RWPE2 (cell line): ENCODE measurements at places on chromosomes 1 and 21.

DNA sequence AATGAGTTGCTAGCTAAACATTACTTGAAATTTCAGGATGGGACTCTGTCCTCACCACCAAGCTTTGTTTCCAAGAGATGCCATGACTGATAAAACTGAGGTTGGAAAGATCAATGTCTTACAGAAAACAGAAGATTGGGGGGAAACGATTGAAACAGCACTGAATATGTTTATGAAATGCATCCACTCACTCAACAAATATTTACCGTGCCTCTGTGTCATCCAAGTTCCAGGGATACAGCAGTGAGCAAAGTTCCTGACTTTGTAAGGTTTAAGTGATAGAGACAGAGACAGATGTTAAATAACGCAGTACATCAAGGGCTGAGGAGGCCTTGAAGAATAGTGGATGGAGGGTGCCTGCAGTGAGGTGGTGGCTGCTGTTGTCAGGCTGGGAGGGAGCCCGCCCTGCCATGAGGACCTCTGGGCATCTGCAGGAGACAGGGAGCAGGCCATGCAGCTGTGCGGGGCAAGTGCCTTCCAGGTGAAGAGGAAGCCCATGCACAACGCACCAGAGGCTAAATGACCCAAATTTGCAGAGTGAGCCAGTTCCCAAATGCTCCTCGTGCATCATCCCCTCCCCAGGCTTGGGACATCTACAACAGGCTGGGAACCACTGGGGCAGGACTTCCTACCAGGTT, 108.0 kb downstream of the HLCS start:
- no peak for DNase-seq

DNA sequence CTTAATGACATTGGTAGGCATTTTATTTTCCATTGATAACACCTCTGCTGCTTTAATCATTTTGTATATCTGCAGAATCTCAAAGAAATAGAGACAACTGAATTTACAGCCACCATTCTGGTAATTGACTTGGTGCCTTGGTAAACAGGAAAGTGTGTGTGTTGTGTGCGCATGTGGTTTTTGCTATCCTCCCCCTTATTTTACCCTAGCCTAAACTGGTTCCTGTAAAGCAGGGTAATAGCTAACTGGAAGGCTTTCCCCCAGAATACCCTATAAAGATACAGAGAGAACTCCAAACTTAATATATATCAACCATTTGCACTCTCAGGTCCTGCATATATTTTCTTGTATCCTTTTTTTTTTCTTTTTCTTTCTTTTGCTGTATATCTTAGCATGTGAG, 149.5 kb upstream of the ADGRL4 start:
- DNase-seq: no peak

- DNase-seq: no peak
These were observed 135.9 kb upstream of the CHRM3 start for GRCh38 chr1:239250353-239251035.

DNA sequence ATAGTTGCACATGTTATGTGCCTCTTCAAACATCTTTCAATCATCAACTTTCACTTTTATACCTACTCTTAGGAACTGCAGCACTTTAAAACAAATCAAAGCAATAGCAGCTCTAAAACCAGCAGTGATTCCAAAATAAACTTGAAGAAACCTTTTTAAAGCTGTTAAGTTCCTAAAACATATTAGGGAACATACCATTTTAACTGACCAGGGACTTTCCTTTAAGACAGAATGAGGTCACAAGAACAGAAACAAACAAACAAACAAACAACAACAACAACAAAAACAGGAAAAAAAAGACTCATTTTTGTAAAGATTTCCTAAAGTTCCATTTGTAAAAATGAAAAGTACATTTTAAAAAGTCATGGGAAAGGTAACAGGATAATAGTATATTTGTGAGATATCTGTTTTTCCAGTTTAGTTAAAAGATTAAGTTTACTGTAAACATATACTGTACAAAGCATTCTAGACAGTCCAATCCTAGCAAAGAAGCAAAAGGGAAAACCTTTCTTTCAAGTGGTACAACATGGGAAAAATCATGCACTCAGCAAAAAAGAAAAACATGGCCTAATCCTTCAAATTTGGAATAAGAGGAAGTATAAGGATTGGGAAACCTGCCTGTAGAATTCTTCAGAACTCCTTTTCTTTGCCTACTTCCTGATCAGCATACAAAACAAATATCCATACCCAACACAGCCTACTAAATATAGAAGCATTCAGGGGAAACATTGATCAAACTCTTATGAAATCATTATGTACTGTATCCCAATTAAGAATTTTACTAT, 45.5 kb downstream of the EPS15 start:
- DNase-seq: no peak

GRCh38 chr21:27213303-27213702, 246.4 kb upstream of the ADAMTS5 start:
- no peak for DNase-seq

- DNase-seq: no peak
These were observed 148.5 kb downstream of the TENT5C start for GRCh38 chr1:117754061-117754969.

GRCh38 chr1:113201560-113201959, 128.6 kb downstream of the LRIG2 start:
- no peak for DNase-seq

GRCh38 chr1:216627252-216627651, 96.0 kb downstream of the ESRRG start:
- no peak for DNase-seq

DNA sequence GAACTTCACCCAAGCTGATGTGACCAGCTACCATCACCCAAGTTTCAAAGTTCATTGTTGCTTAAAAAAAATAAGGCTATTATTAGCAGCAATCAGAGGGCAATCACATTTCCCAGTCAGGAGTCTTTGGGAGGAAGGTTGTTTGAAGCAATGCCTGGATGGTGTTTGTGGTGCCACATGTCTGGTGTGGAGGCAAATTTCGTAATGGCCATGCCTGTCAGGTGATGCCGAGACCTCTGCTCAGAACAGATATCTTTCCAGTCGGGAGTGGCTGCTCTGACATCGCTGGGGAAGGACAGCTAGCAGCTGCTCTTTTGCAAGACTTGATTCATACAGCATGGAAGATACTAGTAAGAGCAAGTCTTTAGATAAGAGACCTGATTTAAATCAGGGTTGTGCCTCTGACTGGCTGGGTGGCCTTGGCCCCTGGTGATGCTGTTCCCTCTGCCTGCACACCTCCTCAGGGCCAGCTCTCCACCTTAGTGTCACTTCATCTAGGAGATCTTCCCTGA, 187.8 kb upstream of the JUN start:
- no peak for DNase-seq

DNA sequence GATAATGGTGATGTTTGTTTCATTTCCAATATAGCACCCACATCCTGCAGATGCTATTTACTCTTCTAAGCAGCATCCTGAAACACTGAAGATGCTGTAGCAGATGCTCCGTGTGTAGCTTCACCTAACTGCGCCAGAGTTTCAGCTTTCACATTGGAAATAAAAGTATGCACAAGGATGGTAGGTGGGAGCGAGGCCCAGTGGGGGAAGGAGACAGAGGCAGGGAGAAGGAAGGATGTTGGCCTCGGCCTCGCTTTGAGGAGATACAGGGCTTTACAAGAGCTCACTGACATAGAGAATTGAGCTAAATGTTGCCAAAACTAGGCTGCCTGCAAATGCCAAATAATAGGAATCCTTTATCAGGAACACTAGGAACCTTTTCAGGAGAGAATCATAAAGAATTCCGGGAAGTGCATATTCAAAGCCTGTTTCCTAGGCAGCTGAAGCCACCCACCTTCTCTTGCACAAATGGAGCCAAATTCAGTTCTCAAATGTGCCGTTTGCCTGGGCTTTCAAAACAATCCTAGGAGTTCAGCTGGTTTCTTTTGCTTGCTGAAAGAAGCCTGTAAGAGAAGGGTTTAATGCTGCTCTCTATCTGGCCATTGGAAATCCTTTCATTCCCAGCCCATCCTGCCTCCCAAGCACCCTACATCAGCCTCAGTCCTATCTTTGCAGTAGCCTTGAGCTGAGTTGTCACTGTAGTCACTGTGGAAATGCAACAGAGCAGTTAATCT, 135.4 kb upstream of the ATP1B1 start:
- no peak for DNase-seq

- DNase-seq: no peak
These were observed 36.0 kb downstream of the C1orf94 start for GRCh38 chr1:34212673-34213072.

GRCh38 chr1:82145656-82146055, 344.9 kb downstream of the ADGRL2 start:
- no peak for DNase-seq

DNA sequence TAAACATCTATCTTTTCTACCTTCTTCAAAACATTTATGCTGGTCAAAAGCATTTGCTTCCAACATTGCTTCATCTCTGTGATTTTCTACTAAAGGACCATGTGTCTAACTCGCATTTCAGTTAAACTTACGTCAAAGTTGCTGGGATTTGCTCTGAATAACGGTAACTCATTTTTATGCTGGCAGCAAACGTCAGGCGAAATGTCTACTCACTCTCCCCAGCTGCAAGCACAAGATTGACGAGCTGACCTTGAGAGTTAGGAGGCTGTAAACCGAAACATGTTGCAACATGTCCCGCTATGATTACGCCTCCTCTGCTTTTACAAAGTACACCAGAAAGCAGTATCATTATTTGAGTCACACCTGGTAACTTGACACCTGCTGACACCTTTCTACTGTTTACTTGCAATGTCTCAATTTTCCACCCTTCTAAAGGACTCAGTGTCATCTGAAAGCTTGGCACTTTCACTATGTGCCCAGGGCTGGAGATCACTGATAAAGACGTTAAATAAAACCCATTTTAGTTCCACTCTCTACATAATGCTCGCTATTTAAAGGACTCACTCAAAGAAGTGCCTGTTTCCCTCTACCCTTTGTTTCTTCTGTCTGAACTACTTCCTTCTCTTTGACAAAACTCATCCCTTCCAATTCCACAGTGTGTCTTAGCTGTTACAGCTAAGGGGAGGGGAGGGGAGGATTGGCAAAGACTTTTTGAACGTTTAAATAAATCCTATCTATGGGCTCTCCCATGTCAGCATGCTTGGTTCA, 111.9 kb downstream of the PTPN14 start:
- peak; percentile 73 for DNase-seq

GRCh38 chr1:191839891-191840290, 318.4 kb upstream of the RGS18 start:
- no peak for DNase-seq

DNA sequence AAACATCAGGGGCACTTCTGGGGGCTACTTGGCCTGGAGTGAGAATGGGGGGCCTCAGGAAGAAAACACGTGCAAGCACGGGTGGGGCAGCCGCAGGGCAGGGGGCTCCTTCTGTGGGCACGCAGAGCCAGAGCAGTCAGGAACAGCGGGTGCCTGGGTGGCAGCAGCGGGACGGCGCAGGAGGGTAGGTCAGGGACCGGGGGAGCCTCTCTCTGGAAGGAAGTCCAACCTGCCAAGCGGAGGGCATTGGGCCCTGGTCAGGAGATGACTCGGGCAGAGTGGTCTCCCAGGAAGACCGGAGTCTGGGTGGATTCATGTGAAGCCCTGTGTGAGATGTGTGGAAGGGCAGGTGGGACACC, 27.1 kb downstream of the CTNNBIP1 start:
- no peak for DNase-seq

GRCh38 chr1:95061445-95062006, 11.2 kb downstream of the ALG14 start:
- no peak for DNase-seq

GRCh38 chr21:42941696-42942085, 16.3 kb upstream of the ERVH48-1 start:
- no peak for DNase-seq

DNA sequence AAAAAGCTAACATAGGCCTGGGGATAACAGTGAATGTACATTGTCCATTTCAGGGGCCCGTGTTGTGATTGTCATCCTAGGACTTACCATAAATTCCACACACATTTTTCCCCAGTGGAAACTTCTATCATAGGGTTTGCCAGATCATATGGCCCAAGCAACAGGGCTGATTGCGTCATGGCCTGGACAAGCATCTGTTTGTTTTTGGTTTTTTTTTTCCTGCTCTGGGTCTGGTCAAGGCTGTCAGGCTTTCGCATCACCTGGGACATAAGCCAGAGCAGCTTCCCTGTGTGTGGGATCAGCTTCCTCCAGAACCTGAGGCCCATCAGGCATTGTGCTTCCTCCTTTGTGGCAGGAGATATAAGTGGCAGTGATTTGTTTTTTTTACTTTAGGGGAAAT, 598.5 kb upstream of the USP24 start:
- no peak for DNase-seq

GRCh38 chr1:218209351-218209861, 75.7 kb upstream of the RRP15 start:
- no peak for DNase-seq

GRCh38 chr1:246020211-246020954, 486.7 kb downstream of the SMYD3 start:
- DNase-seq: no peak

- DNase-seq: no peak
These were observed 731.2 kb downstream of the USP25 start for GRCh38 chr21:16460936-16461335.

- DNase-seq: no peak
These were observed 259.2 kb downstream of the ADGRL2 start for GRCh38 chr1:82059959-82060358.

GRCh38 chr1:201385299-201385891, 7.9 kb upstream of the TNNT2 start:
- DNase-seq: no peak

DNA sequence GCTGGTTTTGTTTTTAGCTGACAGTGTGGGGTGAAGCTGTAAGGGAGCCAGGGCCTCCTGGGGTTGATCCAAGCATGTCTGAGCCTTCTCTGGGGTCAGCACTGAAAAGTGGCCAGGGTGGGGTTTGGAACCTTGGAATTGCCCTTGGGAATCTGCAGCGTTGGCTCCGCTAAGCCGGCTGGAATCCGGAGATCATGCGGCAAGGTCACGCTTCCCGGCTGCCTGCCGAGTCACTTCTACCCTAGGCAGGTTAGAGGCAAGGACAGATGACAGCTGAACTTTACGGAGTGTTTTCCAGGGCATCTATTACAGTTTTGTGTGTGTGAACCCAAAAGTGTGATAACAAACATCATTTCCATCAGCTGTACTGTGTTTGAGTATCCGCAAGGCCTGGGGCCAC, 17.1 kb downstream of the ABCG1 start:
- no peak for DNase-seq

- DNase-seq: no peak
These were observed 2.2 kb downstream of the ITSN1 start for GRCh38 chr21:33644383-33645074.

- no peak for DNase-seq
These were observed 101.6 kb upstream of the TARDBP start for GRCh38 chr1:10910681-10911489.

- DNase-seq: no peak
These were observed 355 bp downstream of the SHISAL2A start for GRCh38 chr1:52633291-52633754.

DNA sequence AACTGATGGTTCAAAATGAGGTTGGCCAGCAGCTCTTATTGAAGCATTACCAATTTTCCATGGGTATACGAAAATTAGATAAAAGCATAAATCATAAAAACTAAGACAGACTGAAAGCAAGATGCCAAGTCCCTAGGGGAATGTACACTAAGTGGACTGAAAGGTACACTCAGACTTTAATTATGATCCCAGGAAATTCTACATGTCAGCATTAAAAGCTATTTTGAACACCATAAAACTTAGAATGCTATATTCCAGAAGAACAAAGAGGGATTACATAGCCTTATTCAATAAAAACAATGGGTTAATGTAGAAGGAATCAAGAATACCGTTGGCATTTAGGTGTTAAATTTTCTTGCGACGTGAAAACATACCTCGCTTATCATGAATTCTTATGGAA, 558.5 kb downstream of the LRRIQ3 start:
- no peak for DNase-seq
